ENCODE measurements at places on chromosomes 3 and 15.

DNA sequence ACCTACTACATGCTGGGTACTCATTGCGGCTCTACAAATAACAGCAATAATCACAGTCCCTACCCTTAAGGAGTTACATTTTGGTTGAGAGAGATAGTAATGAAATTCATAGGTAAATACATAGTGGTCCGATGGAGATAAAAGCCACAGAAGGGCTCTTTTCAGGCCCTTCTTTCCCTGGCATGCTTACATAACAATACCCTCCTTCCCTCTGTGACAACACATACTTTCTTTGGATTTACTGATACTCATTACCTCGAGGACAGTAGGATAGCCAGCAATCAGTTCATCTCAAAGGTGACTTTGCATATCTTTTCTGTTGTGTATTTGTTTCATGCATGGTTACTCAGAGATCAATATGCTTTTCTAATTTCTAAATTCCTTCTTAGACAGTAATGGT is 54.5 kb downstream of the HSPBAP1 start:
- no peak for DNase-seq

GRCh38 chr3:171986757-171987518 is 52.4 kb upstream of the FNDC3B start:
- DNase-seq: no peak

GRCh38 chr3:179929091-179929529 is 107.6 kb downstream of the PEX5L start:
- peak; percentile 83 for DNase-seq

DNA sequence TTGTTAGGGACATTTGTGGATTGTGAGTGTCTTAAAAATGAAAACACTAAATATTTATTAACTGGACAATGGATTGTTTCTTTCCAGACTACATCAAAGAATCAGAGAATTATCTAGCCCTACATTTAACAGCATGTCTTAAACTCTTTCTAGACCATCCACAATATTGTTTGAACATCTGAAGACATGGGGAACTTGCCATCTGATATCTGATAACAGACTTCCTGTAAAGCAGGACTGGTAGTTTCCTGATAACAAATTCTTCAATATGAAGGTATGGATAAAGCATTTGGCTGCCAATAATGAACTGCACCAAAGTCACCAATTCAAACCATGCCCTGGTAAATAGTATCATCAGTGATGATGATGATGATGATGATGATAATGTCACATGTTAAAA is 26.2 kb upstream of the HACD2 start:
- no peak for DNase-seq

DNA sequence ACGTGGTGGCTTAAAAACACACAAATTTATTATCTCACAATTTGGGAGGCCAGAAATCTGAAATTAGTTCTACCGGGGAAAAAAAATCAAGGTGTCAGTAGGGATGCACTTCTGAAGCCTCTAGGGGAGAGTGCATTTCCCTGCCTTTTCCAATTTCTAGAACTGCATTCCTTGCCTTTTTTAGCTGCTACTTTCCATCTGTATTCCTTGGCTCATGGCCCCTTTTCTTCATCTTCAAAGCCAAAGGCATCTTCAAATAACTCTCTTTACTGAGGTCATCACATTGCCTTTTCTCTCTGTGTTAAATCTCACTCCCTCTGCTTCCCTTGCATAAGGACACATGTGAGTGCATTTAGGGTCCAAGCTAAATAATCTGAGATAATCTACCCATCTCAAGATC is 69.5 kb upstream of the NEO1 start:
- no peak for DNase-seq

Measured in NCI-H1417 (cell line).